ENCODE measurements at places on chromosomes 7 and 10.

DNA sequence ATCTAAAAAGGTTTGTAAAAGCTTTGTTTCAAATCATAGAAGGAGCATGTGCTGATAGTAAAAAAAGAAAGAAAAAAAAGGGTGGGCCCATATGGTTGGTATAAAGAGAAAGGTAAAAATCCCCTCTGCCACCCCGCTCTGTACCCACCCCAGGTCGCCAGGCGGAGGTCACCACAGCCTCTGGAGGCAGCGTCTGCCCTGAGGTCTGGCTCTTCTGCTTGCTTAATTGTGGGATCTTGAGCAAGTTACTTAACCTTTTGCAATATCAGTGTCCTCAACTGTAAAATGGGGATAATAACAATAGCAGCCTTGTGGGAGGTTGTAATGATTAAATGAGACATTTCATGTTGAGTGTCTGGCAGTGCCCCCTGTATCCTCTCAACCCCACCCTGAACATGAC, 10.7 kb upstream of the PCBD1 start:
- no peak for DNase-seq

DNA sequence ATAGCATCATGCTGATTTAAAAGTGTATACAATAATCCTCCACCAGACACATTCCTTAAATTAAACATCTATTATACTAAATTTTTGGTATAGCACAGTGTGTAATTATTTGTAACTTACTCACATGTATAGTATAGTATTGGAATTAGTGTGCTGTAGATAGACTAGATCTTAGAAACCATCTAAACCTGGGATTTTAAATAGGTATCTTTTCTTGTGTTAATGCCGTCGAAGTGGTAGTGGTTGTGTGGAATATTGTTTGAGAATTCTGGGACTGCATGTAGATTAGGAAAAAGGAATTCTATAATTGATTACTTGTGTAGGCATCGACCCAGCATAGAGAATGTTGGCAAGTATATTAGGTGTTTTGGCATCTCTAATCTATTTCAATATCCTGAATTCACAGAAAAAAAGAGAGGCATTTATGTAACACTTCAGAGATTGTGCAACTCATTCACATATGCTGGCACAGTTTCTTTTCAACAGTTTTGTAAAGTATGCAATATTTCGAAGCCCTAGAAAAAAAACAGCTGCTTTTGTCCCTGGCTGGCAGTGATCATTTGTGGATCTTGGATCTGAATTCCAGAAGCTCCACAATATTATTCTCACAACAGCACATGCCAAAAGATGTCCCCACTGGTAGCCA, 145.5 kb upstream of the AGR3 start:
- DNase-seq, result no peak

- no peak for DNase-seq
Measured at GRCh38 chr7:22720791-22721786, 5.9 kb upstream of the IL6 start.

GRCh38 chr7:29360633-29361625, 166.4 kb downstream of the CHN2 start:
- DNase-seq, result no peak

GRCh38 chr10:80493522-80494051, 39.5 kb downstream of the TSPAN14 start:
- no peak for DNase-seq

DNA sequence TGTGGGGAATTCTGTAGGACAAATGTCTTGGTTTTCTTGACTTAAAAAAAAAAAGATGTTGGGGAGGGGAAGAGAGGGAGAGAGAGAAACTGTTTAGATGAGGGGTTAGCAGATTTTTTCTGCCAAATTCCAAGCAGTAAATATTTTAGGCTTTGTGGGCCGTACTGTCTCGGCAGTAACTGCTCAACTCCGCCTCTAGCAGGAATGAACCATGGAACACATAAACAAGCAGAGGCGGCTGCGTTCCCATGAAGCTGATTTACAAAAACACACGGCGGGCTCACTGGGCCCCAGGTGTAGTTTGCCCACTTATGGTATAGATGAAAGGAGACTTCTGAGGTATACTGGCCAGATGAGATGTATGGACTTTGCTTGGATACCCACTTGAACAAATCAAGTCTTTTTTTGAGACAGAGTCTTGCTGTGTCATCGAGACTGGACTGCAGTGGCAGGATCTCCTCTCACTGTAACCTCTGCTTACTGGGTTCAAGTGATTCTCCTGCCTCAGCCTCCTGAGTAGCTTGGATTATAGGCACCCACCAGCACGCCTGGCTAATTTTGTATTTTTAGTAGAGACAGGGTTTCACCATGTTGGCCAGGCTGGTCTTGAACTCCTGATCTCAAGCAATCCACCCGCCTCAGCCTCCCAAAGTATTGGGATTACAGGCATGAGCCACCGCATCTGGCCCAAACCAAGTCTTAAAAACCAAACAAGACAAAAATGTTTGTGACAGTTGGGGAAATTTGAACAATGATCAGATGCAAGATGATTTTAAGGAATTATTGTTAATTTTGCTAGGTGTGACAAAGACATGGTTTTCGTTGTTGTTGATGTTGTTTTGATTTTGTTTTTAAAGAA, 9.7 kb upstream of the ADAMTS14 start:
- DNase-seq, result no peak

- no peak for DNase-seq
Measured at GRCh38 chr7:33757563-33758165, 147.7 kb upstream of the BMPER start.

- no peak for DNase-seq
Measured at GRCh38 chr7:6056616-6057015, 25.4 kb downstream of the ANKRD61 start.

- DNase-seq, result no peak
Measured at GRCh38 chr7:55539380-55539779, 32.9 kb downstream of the VOPP1 start.

DNA sequence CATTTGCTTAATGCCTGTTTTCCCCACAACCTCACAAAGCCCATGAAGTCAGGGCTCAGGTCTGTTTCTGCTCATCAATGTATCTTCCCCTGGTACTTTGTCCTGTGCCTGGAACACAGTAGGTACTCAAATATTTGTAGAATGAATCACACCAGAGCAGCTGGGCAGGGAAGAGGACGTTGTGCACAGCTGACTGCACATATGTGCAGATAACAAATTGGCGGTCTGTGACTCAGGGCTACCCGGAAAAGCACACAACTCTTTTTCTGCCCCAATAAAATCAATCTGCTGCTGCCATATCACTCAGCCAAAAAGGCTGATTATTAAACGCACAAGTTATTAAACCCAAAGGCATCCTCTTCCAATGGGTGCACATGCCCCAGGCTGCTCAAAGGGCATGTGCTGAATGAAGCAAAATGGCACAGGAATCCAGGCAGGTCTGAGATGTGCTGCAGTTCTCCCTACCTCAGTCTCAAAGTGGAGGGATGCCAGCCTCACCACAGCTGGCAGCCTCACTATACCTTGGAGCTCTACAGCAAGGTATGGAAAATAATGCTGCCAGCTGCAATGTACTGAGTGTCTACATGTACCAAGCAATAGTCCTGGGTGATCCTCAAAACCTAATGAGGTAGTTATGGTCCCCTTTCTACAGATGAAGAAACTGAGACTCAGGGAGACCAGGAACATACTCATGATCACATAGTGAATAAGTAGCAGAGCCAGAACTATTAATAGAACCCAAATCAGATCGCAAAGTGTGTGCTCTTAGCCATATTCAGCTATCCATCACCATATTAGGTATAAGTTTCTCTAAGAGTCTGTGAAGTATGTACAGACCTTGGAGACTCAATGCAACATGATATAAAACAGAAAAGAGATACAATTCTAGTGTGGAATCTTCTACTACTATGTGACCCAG, 43.4 kb downstream of the SORBS1 start:
- no peak for DNase-seq

GRCh38 chr10:61869041-61869675, 32.3 kb upstream of the ARID5B start:
- no peak for DNase-seq

GRCh38 chr10:61688551-61689308, 26.0 kb downstream of the CABCOCO1 start:
- DNase-seq, result no peak

DNA sequence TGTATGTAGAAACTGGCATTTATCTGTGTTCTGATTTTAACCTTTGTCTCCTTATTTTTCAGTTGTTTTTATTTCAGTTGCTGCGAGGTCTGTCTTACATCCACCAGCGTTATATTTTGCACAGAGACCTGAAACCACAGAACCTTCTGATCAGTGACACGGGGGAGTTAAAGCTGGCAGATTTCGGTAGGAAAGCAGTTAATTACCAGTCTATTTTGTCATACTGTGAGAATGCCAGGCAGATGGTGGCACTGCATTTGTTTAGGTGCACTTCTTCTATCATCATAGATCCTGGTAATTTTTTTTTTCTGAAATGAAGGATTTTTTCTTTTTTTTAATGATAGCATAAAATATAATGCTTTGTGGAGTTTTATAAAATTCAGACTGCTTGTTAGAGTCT, 321.4 kb downstream of the CDK14 start:
- DNase-seq, result no peak

DNA sequence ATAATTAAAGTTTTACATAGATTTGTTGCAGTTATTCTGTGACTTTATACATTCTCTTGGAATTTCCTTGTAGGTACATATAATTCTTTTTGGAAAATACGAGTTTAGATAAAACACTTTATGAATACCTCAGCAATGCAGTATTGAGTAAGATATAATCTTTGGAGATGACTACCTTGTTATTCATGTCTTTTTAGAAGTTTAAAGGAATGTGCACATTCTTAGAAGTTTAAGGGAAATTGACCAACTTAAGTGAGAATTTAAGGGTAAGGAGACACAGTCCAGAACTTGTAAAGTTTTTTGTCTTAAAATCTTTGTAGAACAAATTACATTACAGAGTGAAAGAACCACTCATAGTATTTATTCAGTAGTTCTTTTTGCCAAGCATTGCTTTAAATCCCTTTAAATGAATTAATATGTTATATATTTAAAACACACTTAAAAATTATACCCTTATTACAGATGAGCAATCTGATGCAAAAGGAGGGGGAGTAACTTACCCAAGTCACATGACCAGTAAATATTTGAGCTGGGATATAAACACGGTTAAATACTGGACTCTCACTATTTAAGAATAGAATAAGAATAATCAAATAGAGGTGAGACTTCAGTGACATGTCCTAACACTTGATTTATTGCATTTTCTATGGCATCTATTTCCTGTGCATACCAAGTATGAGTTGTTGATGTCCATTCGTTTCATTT, 139.5 kb upstream of the FERD3L start:
- peak; percentile 25 for DNase-seq
